NCI-H446 (cell line): ENCODE measurements at places on chromosomes 6 and 20.

GRCh38 chr20:3730803-3731672 lies 1.4 kb upstream of the HSPA12B start:
- no peak for DNase-seq

DNA sequence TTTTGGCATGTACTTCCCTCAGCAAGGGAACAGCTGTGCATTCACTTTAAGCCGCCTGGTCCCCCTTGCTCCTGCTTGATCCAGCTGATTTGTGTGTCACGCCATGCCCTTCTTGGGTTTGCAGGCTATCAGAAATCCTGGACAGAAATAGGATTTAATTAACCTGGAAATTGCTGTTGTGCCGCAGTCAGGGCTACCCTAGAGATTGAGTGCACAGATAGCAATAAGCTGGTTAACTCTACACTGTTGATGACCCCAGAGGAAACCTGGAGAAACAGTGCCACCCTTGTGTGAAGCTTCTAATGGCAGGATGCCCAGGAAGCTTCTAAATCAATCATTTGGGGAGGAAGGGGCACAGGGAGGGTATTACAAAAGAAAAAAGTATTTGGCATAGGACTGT lies 199.0 kb downstream of the JARID2 start:
- DNase-seq = peak; percentile 32

DNA sequence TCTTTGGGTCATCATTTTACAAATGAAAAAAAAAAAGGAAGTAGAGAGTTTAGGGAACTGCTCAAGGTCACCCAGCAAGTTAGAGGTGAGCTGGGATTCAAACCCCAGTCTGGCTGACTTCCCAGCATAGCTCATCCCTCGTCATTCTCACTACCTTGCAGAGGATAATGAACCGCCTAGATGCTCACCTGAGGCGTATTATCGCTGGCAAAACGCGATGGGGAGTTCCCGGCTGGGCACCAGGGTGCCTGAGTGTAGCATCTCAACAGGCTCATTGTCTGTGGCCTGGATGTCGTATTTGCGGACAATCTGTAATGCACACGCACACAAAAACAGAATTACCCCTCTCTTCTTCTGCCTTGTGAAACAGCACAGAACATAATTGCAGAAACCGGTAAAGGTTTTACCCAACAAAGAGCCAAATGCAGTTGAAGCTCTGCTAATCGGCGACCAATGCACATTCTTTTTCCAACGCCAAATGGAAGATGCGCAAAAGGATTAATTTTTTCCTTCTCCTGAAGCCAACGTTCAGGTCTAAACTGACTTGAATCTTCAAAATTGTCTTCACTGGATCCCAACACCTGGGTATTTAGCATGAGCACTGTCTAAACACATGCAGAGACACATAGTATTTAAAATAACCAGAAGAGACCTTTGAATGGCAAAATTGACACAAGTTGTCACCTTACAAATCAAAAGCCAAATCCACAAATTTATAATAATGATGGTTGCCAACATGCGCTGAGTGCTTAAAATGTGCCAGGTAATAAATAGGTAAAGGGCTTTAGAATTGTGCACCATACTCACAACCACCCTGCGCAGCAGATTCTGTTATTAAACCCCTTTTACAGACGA lies 16.6 kb downstream of the CYP24A1 start:
- DNase-seq = no peak

- DNase-seq = no peak
Observed at GRCh38 chr6:140663094-140663493, 1288.6 kb upstream of the CITED2 start.

DNA sequence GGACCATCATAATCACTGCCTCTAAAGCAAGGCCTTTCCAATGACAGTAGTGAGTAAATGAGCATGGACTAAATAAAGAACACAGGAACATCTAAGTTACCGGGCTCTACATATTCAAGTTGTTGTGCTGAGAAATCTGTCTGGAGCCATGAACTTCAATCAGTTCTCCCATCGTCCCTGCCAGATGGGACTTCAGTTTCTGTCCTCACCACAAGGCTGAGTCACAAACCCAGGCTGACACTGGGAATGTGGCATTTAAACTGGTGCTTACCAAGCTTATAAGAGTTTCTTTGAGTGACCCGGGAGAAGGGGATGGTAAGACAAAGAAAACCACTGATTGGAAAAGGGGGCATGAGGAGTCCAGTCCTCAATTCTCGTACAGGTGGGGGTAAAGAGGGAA lies 497.0 kb downstream of the MAFB start:
- no peak for DNase-seq

DNA sequence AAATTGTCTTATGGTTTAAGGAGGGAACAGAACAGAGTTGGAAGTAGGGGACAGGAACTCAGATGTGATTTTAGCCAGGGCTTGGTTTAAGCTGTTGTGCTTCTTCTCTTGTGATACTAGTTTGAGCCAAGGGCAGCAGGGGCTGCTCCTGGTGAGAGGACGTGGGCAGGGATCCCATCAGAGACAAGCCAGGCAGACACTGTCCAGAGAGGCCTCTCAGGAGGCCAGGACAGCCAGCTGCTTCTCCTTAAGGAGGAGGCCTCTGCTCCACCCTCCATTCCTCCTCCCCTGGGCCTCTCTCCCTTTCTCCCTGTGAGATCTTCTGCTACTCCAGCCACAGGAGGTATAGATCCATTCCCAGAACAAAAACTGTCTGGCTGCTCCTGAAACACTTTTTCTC lies 108.4 kb upstream of the MLN start:
- DNase-seq = no peak

DNA sequence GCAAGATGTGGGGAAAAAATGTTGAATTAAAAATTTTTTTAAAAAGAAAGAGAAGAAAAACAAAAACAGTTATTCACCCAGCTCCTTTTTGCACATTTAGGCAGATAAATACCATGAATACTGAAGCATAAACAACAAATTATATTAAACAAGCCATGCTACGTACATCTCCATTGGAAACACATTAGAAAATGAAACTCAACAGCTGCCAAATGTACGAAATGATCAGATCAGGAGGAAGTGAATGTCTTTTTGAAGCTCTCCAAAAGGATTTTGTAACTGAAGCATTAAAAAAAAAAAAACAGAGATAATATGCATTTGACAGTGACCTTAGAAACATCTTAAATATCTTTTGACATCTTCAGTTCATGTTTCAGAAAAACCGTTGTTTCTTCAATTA lies 56.7 kb downstream of the CD83 start:
- no peak for DNase-seq

DNA sequence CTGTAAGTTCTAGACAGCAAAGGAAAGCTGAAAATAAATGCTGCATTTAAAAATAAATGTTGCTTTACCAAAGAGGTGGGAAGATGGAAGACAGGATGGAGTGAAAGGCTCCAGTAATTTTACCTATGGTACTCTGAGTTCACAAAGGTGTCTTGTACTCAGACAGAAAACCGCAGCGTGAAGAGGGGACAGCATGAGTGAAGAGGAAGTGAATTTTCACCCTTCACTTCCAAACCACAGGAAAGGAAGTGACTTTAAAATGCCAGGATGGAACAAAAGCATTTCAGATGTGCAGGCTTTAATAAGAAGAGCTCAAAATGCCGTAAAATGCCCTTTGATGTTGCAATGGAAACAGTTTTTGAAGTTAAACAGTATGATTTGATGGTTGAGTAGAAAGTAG lies 91.2 kb upstream of the TINAG start:
- no peak for DNase-seq

- no peak for DNase-seq
Observed at GRCh38 chr6:108179741-108180140, 13.9 kb downstream of the NR2E1 start.

DNA sequence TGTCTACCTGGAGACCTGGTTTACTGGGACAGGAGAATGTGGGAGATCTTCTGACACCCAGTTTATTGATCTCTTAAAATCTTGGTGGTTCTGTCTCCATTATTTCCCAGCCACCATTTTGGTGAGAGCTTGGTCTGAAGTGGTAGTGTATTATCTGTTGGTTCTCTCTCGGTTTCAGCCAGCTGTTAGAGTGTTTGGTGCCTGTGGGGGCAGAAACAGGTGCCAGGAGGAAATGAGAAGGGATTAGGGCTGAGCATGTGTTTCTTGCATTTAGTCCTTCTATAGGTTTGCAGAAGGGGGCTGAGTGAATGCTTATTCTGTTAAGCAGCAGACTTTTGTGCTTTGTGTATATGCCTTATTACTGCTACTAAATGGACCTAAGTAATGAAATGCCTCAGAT lies 9.6 kb downstream of the JARID2 start:
- no peak for DNase-seq

- DNase-seq = no peak
Observed at GRCh38 chr6:134410541-134410940, 92.6 kb upstream of the SGK1 start.

- DNase-seq = no peak
Observed at GRCh38 chr20:15546525-15547023, 1026.7 kb downstream of the KIF16B start.

DNA sequence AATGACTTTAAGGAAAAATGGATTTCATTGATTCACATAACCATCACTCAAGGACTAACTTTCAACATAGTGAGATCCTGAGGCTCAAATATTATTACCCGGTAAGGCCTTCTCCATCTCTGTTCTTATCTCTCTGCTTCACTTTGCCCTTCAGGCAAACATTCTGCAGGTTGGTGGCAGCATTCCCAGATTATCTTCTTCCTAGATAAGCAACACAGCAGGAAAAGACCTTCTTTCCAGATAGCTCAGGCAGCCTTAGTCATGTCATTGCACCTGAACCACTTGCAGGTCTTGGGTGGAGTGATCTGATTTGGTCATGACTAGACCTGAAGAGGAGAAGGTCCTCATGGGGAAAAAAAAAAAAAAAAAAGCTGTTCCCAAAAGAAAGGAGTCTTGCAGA lies 5.3 kb upstream of the HIVEP2 start:
- DNase-seq = no peak

- DNase-seq = no peak
Observed at GRCh38 chr6:154187714-154188113, 148.7 kb downstream of the OPRM1 start.

DNA sequence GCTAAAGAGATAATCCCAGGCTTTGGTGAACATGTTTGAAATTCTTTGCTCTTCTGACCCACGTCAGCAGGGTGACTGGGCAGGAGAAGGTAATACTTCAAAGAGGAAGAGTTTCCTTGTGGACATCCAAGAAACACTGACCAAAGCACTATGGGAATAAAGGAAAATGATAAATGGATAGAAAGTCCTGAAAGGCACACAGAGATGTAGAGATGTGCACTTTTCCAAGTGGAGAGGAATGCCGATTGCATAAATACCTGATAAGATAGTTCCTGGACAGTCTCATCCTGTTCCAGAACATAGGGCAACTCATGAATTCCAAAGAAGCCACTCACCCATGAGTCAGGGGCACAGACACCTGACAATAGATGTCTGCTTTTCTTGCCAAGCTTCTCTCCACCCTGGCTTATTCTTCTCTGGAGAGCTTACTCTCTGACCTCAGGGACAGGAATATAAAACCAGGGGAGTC lies 191.3 kb upstream of the FOXA2 start:
- DNase-seq = no peak

DNA sequence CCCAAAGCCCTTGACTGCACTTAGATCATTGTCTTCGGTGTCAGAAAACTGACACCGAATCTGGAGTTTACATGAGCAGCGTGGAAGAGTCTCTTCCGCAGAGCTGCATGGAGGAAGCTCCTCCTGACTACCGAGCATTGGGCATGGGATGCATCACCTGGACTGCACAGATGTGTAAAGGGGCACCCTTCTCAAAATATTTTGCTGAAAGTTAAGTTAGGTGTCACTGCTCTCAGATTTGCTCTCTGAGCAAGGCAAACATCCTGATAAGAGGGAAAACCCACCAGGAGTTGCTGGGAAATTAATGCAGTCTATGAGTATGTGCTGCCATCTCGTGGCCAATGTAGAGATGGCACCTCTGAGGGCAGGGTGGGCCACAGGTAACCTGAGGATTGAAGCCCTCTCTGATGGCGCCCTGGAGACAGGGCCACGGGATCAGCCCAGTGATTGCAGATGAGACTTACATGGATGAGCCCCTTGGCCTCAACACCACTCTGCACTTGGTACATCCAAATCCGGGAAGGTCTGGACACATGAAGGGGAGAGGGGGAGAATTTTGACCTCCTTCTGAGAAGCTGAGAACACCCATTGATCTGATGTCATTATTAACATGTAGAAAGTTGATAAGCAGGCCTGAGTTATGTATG lies 129.9 kb downstream of the LPA start:
- peak; percentile 22 for DNase-seq
